ENCODE measurements at places on chromosomes 13 and 19.

DNA sequence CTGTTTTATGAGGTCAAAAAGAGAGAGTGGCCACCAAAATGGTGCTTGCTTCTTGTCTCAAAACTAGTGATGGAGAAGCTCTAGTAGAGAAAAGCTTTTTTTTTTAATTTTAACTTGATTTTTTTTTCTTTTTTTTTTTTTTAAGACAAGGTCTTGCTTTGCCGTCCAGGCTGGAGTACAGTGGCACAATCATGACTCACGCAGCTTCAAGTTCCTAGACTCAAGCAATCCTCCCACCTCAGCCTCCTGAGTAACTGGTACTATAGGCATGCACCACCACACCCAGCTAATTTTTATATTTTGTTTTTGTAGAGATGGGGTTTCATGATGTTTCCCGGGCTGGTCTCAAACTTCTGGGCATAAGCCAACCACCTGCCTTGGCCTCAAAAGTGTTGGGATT is 279.0 kb downstream of the TBC1D4 start:
- DNase-seq: no peak

DNA sequence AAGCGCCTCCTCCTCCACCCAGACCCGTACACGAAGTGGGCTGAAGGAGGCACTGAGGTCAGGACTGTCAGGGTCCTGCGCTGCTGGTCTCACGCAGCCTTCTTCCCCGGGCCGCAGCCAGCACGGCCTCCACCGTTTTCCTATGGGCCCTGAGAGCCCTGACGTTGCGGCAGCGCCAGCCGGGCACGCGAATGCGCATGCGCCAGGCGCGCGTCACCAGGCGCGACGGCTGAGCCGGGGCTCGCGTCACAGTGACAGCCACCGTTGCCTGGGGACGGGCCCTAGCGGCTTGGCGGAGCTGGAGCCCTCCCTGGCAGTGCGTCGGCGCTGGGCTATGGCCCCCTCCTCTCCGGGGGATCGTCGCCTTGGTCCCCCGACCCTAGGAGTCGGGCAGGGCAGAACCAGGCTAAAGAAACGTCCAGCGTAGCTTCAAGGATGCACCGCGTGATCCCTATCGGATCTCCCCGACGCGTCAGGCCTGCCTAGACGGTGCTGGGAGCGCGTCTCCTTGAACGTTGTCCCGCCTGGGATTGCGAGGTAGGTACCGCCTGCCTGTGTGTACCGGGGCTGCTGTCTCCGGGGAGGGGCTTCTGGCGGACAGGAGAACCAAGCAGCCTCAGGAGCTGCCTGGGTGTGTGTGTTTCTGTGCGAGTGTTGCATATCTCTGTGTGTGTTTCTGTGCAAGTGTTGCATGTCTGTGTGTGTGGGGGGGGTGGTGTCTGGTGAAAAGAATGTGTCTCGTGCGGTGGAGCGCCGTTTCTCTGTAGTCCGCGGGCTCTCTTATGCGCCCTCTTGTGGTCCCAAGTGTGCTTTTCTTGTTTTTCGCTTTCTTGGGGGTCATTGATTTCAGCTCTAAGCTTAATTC is 43.2 kb downstream of the ZNF571 start:
- DNase-seq: no peak

DNA sequence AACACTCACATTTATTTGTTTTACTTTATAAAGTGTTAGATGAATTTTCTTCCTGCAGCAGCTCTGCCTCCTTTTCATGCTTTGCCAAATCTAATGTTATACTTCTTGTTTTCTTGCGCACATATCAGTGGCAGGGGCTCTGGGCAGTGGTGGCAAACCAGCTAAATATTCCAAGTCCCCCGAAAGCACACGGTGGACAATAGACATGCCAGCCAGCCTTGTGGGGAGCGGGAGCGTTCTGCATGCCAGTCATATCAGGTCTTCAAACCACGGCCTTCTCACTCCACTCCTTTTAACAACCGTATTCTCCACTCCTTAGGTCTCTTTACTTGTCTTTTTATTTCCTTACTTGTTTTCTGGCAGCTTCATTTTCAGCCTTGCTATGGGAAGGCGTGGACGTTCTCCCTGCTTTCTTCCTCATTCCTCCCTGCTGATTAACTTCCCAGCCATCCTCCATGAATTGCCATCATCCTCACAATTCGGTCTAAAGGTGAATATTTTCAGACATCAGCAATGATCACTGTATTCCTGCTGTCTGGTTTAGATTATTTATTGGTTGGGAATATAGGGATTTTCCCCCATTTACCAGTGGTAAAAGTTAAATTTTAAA is 77.1 kb upstream of the WASF3 start:
- DNase-seq: no peak

DNA sequence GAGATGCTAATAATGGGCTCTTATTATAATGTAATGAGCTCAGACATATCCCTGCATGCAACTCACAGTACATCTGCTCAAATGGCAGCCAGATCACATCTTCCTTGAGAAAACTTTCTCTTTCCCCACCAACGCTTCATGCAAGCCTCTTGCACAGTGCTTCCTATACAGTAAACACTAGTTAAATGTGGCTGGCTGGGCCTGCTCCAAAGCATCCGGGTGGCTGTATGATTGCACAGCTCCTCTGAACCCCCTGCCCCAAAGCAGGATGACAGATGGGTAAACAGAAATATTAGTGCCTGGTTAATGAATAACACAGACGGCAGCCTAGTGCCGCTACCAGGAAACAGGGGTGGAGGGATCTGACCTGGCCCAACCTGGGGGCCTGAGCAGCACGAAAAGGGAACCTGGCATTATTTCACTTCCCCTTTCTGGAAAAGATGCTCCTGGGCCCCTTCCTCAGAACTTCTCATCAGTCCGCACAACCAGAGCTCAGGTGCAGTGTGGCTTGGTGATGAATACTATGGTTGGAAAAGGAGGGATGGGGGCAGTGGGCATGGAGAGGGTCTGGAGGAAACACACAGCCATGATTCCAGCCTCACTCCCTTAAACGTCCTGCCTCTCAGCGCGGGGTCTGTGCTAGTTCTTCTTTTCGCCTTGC is 10.8 kb downstream of the FFAR2 start:
- no peak for DNase-seq

DNA sequence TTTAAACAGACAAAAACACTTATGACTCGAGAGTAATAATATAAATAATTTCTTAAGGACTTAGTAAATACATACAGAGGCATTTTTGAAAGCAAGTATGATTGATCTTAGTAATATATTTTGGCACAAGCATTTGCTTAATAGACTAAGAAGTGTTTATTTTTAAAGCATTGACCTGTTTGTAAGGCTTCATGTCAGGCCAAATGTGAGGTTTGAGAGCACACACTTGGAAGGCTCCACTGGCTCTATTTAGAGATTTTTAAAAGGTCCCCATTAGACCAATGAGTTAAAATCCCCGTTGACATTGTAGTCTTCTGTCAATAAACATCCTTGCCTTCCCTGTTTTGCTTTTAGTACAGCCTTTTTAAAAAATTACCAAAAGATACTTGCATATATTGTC is 50.4 kb downstream of the ATP8A2 start:
- no peak for DNase-seq

DNA sequence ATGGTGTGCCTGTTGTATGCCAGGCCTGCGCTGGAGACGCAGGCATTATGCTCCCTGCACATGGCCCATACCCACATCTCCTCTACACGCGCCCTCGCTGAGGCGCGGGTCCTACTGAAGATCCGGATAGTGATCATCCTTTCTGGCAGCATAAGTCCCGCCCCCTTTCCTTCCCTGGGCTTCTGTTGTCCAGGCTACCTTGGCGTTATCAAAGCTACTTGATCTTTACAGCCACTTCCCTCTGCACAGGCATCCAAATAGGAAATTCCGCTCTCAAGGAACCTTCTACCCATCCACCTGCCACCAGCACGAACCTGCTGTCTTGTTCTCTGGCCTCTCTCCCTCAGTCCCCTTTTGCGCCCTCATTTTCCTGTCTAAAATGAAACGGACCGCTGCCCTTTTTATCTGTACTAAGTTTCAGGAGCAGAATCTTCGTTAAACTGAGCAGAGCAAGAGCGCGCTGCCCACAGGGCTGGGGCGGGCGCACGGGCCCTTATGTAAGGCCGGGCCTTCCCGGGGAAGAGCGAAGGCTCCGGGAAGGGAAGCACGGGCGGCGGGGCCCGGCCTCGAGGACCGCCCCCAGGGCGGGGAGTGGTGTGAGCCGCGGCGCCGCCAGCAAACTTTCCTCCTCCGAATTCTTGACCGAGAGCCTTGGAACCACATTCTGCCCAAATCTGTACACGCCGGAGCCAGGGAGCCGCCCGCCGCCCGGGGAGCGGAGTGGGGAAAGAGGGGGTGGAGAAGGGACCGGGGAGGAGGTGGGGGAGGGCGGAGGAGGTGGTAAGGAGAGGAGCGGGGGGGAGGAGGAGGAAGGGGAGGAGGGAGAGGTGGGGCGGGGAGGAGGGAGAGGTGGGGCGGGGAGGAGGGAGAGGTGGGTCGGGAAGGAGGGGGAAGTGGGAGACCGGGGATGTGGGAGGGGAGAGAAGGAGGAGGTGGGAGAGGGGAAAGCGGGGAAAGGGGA is 920 bp upstream of the UBE2L5 start:
- DNase-seq: no peak

DNA sequence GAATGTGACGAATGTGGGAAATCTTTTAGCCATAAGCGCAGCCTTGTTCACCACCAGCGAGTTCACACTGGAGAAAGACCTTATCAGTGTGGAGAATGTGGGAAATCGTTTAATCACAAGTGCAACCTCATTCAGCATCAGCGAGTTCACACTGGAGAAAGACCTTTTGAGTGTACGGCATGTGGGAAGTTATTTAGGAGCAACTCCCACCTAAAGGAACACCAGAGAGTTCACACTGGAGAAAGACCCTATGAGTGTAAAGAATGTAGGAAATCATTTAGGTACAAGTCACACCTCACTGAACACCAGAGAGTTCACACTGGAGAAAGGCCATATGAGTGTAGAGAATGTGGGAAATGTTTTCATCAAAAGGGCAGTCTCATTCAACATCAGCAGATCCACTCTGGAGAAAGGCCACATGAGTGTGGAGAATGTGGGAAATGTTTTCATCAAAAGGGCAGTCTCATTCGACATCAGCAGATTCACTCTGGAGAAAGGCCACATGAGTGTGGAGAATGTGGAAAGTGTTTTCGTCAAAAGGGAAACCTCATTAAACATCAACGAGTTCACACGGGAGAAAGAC is 7.6 kb downstream of the ZNF776 start:
- DNase-seq: no peak

- no peak for DNase-seq
Observed at GRCh38 chr19:40411125-40411842, 1.9 kb downstream of the PRX start.

GRCh38 chr19:19489804-19490204 is 25.5 kb downstream of the TSSK6 start:
- DNase-seq: no peak

DNA sequence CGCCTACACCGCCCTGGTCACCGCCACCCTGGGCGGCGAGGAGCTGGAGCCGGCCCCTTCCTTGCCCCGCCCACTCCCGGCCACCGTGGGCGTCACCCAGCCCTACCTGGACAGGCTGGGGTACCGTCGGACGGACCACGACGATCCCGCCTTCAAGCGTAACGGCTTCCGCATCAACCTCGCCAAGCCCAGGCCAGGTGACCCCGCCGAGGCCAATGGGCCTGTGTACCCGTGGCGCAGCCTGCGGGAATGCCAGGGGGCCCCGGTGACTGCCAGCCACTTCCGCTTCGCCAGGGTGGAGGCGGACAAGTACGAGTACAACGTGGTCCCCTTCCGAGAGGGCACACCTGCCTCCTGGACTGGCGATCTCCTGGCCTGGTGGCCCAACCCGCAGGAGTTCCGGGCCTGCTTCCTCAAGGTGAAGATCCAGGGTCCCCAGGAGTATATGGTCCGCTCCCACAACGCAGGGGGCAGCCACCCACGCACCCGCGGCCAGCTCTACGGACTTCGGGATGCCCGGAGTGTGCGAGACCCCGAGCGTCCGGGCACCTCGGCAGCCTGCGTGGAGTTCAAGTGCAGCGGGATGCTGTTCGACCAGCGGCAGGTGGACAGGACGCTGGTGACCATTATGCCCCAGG is 7.0 kb downstream of the CILP2 start:
- DNase-seq: no peak

DNA sequence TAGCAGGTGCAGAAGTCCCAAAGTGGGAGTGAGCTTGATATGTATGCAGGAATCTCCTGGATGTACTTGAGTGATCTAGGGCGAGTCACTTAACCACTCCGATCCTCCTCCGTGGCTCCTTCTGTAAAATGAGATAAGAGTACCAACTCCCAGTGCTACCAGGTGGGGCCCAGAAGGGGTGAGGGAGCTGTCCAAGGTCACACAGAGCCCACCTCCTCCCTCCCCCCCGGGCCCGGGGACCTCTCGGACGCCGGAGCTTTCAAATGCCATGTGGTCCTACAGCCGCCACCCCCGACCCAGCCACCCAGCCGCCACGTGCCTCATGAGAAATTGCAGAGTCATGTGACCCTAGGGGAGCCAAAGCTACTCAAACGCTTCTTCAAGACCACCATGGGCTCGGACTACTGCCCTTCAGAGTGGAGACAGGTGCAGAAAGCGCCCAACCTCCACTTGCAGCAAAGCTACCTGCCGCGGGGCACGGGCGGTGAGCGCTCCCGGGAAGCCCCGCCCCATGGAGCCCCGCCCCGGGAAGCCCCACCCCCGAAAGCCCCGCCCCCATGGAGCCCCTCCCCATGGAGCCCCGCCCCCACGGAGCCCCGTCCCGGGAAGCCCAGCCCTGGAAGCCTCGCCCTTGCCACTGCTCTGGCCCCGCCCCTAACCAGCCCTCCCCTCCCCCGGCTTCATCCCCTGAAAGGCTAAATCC is 10.1 kb upstream of the ZNF358 start:
- DNase-seq: no peak

DNA sequence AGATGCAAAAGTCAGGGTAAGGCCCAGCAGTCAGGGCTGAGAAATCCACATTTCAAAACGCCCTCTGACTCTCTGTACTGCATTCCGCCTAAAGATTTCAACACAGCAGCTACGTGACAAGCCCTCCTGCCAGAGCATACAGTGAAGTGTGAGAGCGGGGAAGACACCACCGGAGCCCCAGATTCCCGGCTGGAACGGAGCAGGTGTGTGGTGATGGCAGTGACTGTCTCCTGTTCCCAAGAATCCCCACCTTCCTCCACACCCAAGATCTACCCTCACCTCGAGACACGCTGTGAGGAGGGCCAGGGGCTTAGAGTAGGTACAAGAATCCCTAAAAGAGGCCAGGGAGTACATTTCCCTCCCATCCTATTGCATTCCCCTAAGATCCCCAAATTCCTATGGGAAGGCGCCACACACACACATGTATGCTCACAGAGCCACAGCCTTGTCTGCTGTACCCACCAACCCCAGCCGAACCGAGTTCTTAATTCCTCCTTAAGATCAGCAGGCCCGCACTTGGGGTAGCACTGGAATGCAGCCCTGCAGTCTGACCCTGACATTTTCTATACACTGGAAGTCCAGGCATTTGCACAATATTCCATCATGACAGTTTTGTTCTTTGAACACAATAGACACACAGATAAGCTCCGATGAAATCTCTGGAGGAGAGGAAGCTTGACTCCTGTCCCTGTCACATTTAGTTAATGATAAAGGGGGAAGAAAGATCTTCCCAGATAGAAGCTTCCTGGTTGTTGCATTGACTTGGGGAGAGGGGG is 102.9 kb downstream of the FOXO1 start:
- DNase-seq: no peak

GRCh38 chr13:52394586-52394985 is 11.4 kb downstream of the THSD1 start:
- no peak for DNase-seq

GRCh38 chr19:30546332-30546731 is 174.1 kb downstream of the ZNF536 start:
- no peak for DNase-seq

GRCh38 chr13:29936956-29937355 is 86.5 kb upstream of the UBL3 start:
- DNase-seq: no peak

GRCh38 chr13:35349673-35350278 is 126.7 kb downstream of the MAB21L1 start:
- DNase-seq: no peak

GRCh38 chr19:54548806-54549205 is 24.8 kb upstream of the LILRA2 start:
- no peak for DNase-seq

Measured in stimulated activated CD4-positive, alpha-beta T cell treated with anti-CD3 and anti-CD28 coated beads, Interleukin-15, amount 100 ng/mL, for 1 hour (primary cell).